ENCODE measurements at places on chromosomes 3 and 15. TPM values are rescaled to one million over a fixed set of nuclear protein-coding genes. Genes with fewer than 3 reads are reported as not detected.

The APOD gene
- total RNA-seq: 301 TPM

DNA sequence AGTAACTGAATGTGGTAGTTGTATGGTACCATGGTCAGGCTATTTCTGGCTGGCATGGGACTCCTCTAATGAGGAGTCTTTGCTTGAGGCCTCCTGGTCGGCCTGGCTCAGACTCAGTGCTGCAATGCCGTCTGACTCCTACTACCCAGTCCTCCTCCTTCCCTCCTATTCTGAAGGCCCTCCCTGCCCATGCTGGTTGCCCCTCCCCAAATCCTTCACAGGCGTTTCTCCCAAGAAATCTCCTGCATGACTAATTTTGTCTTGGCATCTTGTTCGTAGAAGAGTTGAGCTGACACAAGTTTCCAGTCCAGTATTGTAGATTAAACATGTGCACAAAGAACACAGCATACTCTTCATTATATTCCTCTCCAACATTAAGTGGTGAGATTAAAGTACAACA is 115.5 kb downstream of the NFKBIZ start:
- no peaks in the 10 kb centered on the region for H3K4me1 ChIP-seq
- no peaks in the 10 kb centered on the region for H3K36me3 ChIP-seq
- H3K4me3 ChIP-seq: no peak overlapping the region

The RBP2 gene
- not detected for total RNA-seq

DNA sequence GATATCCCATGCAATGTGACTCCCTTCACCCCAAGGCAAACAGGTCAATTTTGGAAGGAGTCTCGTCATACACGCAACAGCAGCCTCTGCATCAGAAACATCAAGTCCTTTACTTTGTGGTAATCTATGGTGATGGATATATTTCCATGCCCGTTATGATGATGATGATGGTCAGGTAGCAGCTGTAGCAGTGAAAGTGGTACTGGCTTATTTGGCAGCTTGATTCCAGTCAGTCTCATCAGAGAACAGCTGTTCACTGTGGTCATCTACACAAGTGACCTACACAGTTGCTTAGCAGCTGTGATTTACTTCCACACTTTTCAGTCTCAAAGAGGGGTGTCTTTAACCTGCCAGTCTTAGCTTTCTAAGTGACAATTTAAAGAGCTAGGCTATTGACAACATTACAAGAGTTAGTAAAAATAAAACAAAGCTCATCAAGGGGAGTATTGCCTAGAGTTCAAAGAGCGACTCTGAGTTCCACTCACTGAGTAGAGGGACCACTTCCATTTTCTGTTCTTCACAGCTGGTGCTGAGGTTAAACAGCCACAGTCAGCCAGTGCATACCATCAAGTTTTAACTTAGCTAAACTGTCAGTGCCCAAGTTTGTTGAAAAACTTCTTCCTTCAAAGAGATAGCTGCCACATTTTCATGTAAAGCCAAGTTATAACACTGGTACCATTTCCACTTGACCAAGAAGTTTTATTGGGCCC is 587.4 kb upstream of the KCNMB2 start:
- no peak for DNase-seq
- no peak overlapping the region for H3K4me3 ChIP-seq
- no peaks in the 10 kb centered on the region for H3K27me3 ChIP-seq
- H3K27ac ChIP-seq: no peak overlapping the region

GRCh38 chr3:143170676-143171075 is 51.1 kb downstream of the CHST2 start:
- no peak overlapping the region for H3K4me3 ChIP-seq
- no peaks in the 10 kb centered on the region for H3K27me3 ChIP-seq
- no peaks in the 10 kb centered on the region for H3K36me3 ChIP-seq
- DNase-seq: no peak

The FAM81A gene
- total RNA-seq: 1.2 TPM

DNA sequence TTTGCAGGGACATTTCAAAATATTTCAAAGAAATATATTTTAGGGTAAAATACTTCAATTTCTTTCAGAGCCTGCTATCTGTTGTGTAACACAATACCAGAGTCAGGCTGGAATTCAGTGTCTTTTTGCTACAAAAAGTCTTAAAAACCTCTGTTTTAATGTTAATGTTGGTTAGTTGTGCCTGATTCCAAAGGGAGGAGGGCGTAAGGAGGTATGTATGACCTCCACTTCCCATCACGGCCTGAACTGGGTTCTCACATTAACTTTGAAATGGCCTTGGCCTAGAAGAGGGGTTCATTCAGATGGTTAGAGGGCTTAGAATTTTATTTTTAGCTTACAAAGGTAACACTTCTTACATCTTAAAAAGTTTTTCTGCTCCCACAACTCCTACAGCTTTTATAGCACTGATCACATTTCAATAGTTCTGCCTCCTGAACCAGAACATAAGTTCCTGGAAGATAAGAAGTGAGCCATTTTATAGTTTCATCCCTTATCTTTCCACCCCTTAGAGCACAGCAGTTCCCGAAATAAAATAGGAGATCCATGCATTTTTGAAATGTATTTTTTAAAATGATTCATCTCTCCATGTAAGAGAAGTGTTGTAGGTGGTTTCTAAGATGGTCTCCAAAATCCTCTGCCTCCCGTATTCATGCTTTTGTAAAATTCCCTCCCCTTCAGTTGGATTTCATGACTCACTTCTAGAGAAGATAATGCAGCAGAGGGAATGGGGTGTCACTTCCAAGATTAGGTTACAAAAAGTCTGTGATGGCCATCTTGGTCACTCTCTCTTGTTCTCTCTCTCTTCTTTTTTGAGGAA is 543.1 kb upstream of the NECTIN3 start:
- no peaks in the 10 kb centered on the region for H3K4me1 ChIP-seq
- H3K36me3 ChIP-seq: no peaks in the 10 kb centered on the region
- H3K4me3 ChIP-seq: no peak overlapping the region
- no peak for DNase-seq
- no peak overlapping the region for H3K27ac ChIP-seq
- H3K27me3 ChIP-seq: no peaks in the 10 kb centered on the region

The CCR9 gene
- total RNA-seq: not detected
